ENCODE measurements at places on chromosomes 1 and 21.

DNA sequence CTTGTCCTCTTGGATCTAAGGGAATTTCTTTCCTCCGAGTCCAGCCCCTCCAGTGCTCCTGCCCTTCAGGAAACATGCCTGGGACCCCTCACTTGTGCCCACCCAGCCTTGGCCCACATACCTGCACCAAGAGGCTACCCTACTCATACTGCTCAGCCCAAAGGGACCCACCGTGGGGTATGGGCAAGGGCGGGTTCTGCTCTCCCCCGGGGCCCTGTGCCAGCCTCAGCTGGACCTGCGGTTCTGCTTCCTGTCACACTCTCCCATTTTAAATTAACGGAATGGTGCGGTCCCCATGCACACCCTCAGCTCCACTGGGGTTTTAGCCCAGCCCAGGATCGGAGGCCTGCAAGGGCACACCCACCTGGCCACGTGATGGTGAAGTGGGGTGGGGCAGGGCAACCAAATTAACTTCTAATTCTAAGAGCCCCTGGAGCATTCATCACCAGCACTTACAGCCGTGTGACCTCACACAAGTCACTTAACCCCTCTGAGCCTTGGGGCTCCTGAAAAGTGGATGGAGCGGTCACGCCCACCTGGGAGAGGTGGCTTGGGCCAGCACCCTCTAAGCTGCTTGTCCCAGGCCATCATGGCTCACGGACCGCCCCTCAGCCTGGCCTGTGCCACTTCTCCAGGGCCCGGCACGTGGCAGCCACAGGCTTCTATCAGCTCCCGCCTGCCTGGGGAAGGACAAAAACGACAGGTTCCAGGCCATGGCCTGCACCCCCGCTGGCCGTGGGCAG is 28.3 kb downstream of the TP73 start:
- DNase-seq = no peak

GRCh38 chr1:72288886-72289285 is 6.5 kb upstream of the NEGR1 start:
- DNase-seq = no peak

DNA sequence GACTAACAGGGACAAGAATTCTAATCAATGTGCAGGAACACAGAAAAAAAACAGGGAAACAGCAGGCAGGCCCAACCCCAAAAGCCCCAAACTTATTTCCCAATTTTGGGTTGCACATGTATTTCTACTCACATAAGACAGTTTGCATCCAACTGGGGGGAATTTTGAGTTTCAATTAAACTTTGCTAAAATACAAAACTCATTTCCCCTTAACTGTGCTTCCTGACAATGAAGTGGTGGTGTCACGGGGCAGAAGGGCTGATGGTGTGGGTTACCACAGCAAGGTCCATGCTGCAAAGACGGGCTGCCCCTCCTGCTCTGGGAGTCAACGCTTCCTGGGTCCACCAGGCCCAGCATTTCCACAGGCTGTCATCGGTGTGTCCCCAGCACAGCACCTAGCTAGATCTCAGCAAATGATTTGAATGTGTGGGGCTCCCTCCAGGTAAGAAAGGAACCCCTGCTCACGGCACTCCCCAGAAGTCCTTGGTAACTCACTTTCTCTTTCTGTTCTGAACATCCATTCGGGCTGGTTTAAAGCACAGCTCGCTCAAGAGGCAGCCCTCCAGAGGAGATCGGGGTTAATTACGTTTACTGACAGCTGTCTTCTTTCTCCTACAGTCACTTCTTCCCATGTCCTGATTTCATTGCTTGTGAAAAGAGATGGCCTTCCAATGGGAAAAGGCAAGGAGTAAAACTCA is 27.4 kb downstream of the HIVEP3 start:
- peak; percentile 19 for DNase-seq

DNA sequence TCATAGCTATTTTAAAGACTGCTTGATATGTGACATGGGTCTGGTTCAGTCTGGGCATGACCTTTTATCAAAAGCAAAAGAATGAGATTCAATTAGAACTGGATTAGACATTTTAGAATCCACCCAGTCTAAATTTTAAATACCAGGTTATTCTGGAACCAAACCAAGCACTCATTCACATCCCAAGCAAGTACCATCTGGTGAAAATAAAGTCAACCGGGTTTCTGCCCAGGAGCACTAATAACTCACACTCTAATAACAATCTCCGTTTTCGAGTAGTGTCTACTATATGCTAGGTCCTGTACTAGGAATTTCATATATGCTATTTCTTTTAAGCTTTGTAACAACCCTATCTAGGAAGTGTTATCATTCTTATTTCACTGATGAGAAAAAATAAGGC is 30.6 kb downstream of the ZNHIT6 start:
- DNase-seq = no peak

DNA sequence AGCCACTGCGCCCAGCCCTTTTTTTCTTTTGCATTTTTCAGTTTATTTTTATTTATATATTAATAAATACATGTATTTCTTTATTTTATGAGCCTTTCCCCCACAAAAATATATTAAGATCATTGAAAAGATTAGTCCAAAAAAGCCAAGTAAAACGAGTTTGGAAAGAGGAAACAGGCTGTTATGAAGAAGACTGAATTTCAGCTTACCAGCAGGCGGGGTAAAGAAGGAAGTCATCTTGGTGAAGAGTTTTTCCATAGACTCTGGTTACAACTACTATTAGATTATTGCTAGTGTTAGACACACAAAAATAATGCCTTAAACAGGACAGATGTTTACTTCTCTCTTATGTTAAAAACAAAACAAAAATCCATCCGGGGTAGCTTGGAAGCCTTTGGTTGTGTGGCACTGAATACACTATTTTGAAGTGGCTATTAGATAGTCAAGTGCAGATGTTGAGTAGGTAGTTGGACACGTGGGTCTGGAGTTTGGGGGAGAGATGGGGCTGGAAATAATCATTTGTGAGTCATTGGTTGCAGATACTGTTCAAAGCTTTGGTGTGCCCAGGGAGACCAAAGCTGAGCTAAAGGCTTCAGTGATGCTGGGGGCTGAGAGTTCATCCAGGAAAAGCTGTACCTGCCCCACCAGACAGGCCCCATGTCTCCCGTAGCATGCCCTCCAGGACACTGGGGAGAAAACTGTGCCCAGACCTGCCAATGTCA is 8.7 kb upstream of the LRRC71 start:
- DNase-seq = no peak

- no peak for DNase-seq
These were observed 7.6 kb downstream of the TTF2 start for GRCh38 chr1:117067533-117068370.

Data from effector memory CD4-positive, alpha-beta T cell (primary cell).